Left hindlimb (tissue), 1 donor: ENCODE measurements at places on chromosomes 4 and X.

DNA sequence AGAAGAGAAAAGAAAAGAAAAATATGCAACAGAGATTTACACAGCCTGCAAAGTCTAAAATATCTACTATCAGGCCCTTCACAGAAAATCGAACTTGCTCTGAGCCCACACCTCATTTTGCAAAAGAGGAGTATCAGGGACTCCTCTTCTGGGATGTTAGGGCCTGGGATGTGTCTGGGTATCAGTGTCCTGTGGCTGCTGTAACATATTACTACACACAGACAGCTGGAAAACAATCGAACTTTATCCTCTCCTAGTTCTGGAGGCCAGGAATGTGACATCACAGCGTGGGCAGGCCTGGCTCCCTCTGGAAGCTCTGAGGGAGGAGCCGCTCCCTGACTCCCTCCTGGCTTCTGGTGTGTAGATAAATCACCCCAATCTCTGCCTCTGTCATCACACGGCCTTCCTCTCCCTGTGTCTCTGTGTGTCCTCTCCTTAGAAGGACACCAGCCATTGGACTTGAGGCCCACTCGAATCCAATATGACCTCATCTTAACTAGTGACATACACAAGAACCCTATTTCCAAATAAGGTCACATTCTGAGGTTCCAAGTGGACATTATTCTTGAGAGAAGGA, 52.9 kb downstream of the PPP2R2C start:
- no peak for DNase-seq

- no peak for DNase-seq
These were observed 737.5 kb upstream of the MAGEB2 start for GRCh38 chrX:29477878-29478277.

- DNase-seq: no peak
These were observed 706.9 kb upstream of the TENM3 start for GRCh38 chr4:181536196-181536746.

- DNase-seq: no peak
These were observed 228.5 kb downstream of the PCDH7 start for GRCh38 chr4:30948653-30949052.

GRCh38 chr4:104848597-104849225, 298.0 kb upstream of the TET2 start:
- DNase-seq: no peak

GRCh38 chrX:23369027-23369426, 34.4 kb downstream of the PTCHD1 start:
- DNase-seq: no peak

GRCh38 chr4:33696041-33696440, 2548.3 kb downstream of the ARAP2 start:
- no peak for DNase-seq

- no peak for DNase-seq
These were observed 211.7 kb downstream of the SLC4A4 start for GRCh38 chr4:71550220-71551165.

GRCh38 chrX:46200413-46200812, 344.8 kb downstream of the ZNF674 start:
- DNase-seq: no peak

- DNase-seq: no peak
These were observed 85.6 kb upstream of the CXorf66 start for GRCh38 chrX:140050906-140051305.

GRCh38 chr4:56187688-56188087, 199.6 kb downstream of the AASDH start:
- DNase-seq: no peak

GRCh38 chr4:74934888-74935287, 2.0 kb downstream of the PARM1 start:
- no peak for DNase-seq

GRCh38 chr4:89847571-89848325, 10.8 kb upstream of the SNCA start:
- no peak for DNase-seq

DNA sequence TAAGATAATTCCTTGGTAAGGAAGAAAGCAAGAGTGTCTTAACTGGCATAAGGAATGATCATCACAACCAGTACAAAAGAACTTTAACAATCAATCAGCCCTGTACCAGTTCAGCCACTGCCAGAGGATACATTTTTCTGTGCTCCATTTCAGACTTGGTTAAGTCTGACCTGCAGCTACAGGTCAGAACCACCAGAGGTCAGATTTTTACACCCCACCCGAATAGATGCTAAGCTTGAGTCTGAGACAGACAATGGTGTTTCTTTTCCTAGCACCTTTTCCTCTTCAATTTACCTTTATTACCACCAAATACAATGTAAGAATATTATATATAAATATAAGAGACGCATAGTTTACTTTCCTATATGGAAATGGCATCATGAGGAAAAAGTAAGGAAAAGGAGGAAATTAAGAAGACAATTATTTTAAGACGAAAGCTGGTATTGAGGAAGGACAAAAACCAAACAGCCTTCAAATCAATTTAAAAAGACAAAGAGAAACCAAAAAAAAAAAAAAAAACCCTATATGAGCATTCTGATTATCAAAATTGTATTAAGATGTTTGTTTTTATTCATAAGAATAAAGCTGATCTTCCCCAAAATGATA, 215.3 kb upstream of the TTC29 start:
- DNase-seq: no peak

DNA sequence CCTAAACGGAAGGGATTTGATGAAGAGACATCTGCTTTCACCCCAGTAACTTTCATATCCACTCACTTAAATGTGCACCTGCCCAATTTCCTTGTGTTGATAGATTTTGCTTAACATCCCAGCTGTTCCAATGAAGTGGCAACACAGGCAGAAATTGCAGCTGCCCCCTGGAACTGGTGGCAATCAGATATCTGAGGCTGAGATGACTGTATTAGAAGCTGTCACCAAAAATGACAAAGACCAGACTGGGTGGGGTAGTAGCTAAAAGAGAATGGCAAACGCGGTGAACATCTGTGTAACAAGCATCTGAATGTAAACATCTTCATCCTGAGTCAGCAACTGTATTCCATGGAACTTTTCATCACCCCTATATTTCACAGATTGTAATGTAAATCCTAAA, 17.1 kb downstream of the GABRA2 start:
- DNase-seq: no peak

GRCh38 chr4:92307866-92308265, 4.1 kb downstream of the GRID2 start:
- no peak for DNase-seq

GRCh38 chr4:169663831-169664230, 43.5 kb downstream of the CLCN3 start:
- DNase-seq: no peak

DNA sequence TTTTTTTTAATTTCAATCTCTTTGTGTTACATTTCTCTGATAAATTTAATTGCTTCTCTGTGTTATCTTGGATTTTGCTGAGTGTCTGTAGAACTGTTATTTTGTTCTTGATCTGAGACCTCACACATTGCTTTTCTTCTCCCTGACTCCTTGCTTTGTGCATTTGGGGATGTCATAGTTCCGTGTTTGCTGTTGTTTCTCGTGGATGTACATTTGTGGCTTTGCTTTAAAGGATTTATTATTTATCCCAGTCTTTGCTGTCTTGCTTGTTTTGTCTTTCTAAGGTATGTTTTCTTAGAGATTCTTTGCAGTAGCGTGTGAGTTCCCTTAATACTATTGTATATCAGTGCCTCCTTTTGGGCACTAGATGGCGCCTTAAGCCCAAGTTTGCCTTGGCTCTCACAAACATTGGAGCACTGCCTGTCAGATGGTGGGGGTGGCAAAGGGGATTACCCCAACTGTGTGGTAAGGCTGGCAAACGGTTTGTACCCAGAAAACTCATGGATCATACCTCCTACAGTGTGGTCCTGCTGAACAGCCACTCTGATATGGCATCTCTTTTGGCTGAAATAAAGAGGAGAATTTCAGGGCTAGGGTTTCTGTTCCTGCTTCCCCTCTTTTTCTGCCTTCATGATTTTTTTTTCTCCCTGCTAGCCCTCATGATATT, 96.4 kb downstream of the PGRMC2 start:
- peak; percentile 50 for DNase-seq

GRCh38 chrX:130173190-130173895, 1.6 kb downstream of the RAB33A start:
- no peak for DNase-seq

GRCh38 chr4:95676190-95676589, 127.4 kb upstream of the UNC5C start:
- no peak for DNase-seq

DNA sequence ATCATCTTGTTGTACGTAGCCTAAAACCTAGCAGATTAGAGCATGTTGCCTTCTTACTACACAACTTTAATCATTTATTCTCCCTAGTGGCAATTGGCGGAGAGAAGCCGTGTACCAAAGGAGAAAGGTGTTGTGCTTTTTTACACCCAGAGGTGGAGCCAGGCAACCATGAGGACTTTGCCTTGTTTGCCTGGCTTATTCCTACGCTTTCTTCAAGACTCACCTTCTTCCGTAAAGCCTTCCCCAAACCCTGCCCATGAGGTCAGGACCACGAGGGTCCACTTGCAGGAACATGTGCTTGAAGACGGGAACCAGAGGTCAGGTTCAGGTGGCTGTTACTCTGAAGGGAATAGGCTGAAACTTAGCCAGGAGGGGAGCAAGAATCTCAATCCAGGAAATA, 290.5 kb downstream of the RAB28 start:
- no peak for DNase-seq

DNA sequence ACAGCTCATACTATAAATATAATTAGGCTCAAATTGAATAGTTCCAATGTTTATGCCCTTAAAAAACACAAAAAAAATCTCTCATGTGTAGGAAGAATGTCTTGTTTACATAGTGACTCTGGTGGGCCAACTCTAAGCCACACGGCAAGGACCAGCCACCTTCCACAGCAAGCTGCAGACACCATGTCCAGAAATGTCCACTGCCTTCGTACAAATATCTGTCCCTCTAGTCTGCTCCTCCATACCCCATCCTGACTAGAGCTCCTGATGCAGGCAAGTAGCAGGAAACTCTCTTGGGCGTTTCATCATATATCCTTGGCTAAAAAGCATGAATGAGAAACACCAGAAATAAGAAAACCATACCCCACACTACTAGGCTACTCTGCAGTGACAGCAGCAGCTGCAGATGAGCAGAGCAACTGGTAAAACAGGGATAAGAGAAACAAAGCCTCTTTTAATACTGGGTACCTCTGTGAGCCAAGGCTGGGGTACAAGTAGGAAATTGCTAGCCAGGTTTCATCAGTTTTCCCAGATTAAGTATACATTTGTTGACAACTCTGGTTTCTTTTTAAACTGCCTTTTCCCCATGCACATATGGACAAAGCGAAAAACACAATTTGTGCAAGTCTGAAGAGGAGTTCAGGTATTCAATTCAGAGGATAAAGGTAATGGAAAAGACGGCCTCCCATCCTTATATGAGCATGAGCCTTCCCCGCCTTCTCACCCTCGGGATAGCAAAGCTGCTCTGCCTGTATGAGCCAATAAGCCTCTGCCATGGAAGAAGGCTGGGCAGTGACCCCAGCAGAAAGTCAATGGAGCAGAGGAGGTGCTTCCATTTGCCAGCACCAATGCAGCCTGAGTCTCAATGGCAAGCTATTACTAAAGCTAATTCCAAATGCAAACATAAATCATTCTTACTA, 245.4 kb downstream of the DCLK2 start:
- no peak for DNase-seq

DNA sequence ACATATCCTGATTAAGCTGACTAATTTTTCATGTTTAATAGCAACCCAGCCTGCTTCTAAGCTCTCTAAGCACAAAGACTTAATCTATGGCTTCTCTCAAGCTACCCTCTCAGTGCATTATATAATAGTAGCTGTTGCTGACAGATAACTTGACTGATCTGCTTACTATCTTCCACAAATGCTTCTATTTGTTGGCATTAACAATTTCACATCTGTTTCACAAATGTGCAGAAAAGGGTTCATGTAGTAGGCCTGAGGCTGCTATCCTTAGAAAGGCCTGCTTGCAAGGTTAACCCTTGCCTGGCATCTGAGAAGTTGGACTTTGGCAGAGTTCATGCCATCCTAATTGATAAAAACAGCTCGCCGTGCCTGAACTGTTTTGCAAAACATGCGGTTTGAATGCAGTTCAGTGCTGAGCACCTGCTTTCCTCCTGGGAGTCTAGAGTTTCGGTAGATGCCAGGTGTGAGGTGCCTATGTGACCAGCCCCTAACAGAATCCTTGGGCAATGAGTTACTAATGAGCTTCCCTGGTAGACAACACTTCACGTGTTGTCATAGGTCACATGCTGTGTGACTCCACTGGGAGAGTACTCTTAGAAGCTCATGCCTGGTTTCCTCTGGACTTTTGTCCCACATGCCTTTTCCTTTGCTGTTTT, 68.4 kb downstream of the NSG1 start:
- DNase-seq: no peak

GRCh38 chr4:102627831-102628523, 126.8 kb downstream of the NFKB1 start:
- DNase-seq: no peak

DNA sequence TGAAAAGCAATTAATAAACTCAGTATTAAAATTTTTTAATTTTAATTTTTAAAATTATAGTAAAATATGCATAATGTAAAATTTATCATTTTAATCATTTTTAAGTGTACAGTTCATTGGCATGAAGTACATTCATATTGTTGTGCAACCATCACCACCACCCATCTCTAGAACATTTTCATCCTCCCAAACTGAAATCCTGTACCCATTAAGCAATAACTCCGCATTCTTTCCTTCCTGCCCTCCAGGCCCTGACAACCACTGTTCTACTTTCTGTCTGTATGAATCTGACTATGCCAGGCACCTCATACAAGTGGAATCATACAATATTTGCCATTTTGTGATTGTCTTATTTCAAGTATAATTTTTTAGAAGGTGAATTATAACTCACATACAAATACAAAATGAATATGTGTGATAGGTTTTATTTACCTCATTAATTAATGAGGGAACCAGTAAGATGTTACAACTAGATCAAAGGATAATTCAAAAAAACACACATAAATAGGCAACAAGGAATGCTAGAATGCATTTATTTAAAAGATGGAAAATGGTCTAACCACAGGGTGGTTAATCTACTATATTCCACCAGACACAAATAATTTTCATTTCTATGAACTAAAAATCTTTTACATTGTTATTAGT, 13.1 kb upstream of the AFF1 start:
- DNase-seq: no peak

GRCh38 chr4:10582059-10582686, 102.4 kb downstream of the CLNK start:
- peak; percentile 57 for DNase-seq

DNA sequence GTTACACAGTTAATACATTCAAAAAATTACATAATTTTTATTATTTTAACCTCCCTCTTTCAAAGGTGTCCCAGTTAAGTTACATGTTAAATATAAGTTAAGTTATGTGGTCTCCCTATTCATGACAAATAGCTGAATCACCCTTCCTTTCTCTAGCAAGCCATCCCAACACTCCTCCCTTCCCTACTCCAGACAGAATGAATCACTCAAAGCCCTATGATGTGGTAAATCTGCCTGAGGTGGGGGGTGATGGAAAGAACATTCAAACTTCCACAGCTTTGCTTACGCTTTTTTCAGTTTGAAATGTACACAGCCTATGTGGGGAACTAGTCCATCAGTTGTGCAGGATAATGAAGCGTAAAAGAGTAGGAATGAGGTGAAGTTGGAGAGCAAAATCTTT, 90.2 kb downstream of the CXCL13 start:
- no peak for DNase-seq

- DNase-seq: no peak
These were observed 96.3 kb upstream of the ADAMTS3 start for GRCh38 chr4:72665171-72665968.
